ENCODE measurements at places on chromosomes 2 and 18.

DNA sequence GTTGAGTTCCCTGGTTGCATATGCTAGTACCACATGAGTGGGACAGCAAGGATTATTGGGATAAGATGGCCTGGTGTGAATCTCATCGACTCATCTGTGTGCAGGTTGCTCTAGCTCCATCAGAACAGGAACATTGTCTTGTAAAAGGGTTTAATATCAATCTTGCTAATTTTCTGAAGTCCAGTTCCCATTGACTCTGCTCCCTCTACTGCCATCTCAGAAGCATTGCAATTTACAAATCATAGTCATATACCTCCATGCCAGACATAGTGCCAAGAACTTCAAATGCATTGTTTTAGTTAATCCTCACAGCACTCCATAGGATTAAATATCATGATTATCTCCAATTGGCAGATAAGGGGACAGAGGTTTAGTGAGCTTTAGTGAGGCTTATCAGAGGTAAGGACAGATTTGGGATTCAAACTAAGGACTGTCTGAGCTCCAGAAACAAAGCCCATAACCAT is 4.8 kb upstream of the STAT4 start:
- DNase-seq: peak; percentile 66

GRCh38 chr2:182858671-182859070 is 7.8 kb downstream of the FRZB start:
- DNase-seq: no peak

DNA sequence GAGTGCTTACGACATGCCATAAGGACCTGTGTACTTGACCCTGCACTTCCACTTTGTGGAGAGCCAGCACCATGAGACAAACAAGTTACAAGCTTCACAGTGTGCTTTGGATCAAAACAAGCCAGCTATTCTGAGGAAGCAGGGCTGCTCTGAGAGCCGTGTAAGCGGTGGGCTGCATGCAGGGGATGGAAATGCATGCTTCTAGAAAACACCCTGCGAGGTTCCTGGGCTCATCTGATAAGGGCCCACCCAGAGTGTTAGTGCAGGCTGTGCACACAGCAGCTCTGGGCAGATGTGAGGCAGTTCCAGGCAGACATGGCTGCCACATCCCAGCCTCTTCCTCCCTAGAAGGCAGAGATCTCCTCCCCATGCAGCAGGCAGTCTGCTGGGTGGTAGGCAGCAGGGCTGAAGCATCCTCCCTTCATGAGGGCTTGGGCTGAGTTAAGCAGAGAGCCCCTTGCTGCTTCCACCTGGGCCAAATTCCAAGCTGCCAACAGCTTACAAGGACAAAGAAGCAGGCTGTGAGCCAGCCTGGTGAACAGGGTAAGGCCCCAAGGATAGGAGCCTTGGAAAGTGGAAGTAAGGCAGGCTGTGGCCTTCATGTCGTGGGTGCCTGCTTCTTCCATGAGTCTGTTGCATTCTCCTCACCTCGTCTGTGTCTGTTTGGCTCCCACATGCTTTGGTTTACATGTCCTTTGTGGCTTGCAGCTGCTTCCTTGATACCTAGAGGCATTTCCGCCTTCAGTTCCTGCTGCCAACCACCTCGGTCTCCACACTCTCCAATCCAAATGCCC is 7.7 kb downstream of the PSD4 start:
- no peak for DNase-seq

DNA sequence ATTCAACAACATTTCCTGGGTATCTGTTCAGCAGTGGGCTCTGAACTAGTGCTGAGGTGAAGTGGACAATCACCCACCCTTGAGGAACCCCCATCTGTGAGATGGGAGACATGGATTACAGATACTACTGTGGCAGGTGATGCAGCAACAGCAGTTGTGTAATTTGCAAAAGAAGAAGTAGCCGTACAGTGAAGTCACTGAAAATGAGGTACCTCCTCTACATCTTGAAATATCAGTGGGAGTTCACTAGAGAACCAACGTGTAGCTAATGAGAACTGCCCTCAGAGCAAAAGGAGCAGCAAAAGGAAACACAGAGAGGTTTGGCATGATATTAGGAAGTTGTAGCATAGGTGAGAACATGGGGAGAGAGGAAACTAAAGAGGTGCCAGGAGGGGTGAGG is 41.3 kb downstream of the VSNL1 start:
- no peak for DNase-seq

DNA sequence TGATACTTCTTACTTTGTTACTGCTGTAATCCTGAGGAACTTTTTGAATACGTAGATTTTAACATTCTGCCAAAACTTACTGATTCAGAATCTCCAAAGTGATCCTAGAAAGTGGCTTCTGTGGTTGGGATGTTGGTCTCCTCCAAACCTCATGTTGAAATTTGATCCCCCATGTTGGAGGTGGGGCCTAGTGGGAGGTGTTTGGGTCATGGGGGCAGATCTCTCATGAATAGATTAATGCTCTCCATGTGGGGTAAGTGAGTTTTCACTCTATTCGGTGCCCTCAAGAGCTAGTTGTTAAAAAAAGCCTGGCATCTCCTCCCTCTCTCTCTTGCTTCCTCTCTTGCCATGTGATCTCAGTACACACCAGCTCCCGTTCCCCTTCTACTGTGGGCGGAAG is 329.9 kb downstream of the HRH4 start:
- no peak for DNase-seq

- no peak for DNase-seq
Measured at GRCh38 chr2:105301646-105302045, 27.9 kb downstream of the TGFBRAP1 start.

- DNase-seq: no peak
Measured at GRCh38 chr18:22739789-22740188, 193.3 kb upstream of the RBBP8 start.

DNA sequence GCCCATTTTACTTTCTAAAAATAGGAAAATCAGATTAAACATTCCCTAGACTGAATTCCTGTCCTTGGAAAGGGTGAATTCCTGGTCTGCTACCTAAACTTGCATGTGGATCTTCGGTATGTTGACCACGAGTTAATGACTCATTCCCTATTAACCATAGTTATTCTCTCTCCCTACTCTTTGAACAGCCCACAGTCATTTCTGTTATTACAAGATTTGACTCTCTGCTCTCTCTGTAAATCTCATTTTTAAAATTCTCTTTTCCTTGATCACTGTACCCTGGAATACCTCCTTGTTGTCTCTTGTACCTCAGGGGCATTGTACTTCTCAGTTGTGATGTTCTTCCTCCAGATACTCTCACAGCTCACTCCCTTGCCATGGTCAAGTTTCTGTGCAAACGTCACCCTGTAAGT is 92.0 kb upstream of the GULP1 start:
- DNase-seq: peak; percentile 71

- peak; percentile 99 for DNase-seq
Measured at GRCh38 chr2:133641497-133641896, 73.2 kb upstream of the NCKAP5 start.

GRCh38 chr2:76187415-76187814 is 476.7 kb upstream of the GCFC2 start:
- no peak for DNase-seq

- peak; percentile 37 for DNase-seq
Measured at GRCh38 chr2:39874236-39874635, 95.2 kb upstream of the THUMPD2 start.
